Left ventricle myocardium superior (tissue), 1 donor: ENCODE measurements at places on chromosomes 7 and 10. TPM values are rescaled to one million over a fixed set of nuclear protein-coding genes. Genes with fewer than 3 reads are reported as not detected.

DNA sequence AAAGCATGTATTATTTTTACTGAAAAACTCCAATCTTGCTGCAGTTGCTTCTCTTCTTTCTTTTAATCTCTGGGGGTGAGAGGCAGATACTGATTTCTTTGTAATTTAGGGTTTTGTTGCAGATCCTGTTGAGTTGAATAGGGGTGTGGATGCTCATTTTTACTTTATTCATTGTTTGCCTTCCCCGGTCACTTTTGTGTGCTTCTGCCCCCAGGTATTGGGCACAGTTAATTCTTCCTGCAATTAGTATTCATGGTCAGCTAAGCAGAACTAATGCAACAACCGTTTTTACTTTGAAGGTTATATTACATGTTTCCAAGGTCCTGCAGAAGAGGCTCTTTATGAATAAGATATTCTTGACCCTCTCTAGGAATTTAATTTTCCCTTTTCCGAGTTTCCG, 96.4 kb downstream of the BUB3 start:
- no peak for DNase-seq

DNA sequence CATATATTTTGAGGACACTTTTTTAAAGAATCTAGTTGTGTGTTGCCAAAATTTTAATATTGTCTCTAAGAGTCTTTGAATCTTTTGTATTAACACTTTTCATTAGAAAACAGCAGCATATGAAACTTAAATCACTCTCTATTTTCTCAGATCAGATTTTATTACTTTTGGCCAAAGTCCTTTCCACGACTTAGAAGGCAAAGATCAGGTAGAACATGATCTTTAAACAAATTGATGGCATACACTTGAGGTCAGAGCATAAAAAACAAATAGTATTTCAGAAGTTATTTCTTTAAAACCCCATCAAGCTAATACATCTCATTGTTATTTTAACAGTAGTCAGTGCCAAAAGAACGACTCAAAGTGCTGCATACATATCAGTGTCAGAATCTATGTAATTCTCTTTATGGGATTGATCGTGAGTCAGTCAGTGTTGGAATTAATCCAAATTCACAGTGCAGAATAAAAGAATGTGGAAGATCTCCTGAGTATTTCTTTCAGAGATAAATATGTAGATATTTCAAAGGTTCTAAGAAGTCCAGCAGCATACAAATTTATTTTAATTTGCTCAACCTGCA, 9.6 kb upstream of the AGMO start:
- DNase-seq = no peak

DNA sequence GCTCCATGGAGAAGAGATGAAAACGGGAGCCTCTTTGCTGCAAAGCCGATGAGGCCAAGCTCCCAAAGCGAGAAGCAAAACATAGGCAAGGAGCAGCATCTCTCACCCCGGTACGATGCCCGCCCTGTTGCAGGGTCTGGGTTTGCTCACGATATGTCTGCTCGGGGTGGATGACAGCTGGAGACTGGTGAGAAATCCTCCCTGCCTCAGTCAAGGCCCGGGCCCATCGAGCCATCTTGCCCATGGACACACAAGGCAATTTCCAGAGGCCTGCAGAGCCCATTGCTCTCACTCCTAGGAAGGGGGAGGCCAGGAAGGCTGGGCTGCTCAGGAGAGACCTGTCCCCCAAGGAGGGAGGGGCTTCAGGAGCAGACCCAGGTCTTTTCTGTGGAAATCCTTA, 391.7 kb upstream of the SHH start:
- DNase-seq = no peak

DNA sequence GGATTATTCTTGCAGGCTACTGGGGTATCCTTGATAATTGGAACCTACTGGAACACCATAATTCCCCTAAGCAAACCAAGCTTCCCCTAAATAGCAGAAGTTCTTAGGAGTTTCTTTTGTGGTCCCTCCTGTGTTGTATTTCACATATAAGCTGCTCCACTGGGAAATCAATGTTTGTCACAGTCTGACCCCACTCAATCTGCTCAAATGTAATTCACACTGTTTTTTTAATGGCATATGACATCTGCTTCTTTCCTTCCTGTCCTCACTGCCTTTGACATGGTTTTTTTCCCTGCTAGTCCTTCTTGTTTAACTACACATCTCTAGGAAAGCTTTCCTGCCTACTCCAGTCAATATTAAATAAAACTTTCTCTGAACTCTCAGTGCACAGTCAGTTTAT, 1.8 kb upstream of the PTPRZ1 start:
- DNase-seq = no peak

Gene ZDHHC16
- 22.2 TPM for total RNA-seq

Gene TEX36
- not detected for total RNA-seq

DNA sequence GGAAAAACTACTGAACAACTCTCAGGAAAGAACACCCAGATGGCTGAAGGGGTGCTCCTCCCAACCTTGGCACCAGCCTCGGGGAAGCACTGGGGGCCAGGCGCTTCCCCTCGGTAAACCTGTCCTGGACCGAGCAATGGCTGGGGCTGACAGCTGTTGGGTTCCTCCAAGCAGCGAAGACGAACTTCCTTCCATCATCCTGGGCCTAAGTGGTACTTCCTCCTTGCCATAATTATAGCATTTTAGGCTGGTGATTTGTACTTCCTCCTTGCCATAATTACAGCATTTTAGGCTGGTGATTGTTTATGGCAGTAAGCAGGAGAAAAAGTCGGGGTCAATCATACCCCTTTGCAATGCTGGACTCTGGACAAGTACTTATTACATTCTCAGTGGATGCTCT, 69.3 kb downstream of the MYOF start:
- no peak for DNase-seq

GRCh38 chr7:47088329-47089067, 493.4 kb downstream of the TNS3 start:
- peak; percentile 75 for DNase-seq

- DNase-seq = no peak
Measured at GRCh38 chr7:82049891-82050533, 280.2 kb upstream of the HGF start.

DNA sequence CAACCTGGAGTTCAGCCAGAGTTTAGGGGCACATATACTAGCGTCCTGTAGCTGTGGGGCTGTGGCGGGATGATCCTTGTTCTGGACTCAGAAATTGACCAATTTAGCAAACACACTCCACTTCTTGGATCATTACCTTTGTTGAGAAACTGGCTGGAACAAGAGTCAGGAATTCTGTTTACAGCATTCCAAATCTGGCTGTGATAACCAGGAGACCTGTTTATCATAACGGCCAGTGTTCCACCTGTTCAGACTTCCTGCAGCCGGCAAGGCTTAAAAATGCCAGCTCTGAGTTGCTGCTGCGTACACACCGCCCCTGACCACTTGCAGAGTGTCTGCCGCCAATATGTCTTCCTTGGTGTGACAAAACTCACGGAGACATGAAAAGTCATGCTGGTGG, 64.8 kb downstream of the ARMC3 start:
- no peak for DNase-seq

- DNase-seq = no peak
Measured at GRCh38 chr7:148581624-148582023, 8.9 kb upstream of the C7orf33 start.

- DNase-seq = no peak
Measured at GRCh38 chr10:33229252-33229948, 105.1 kb downstream of the NRP1 start.

Gene VAX1
- not detected for total RNA-seq
